ENCODE measurements at places on chromosomes 5 and 9.

- no peaks in the 10 kb centered on the region for H3K27me3 ChIP-seq
- no peaks in the 10 kb centered on the region for H3K4me1 ChIP-seq
- no peak for DNase-seq
- no peaks in the 10 kb centered on the region for H3K36me3 ChIP-seq
Observed at GRCh38 chr5:127085371-127085770, 12.1 kb upstream of the C5orf63 start.

DNA sequence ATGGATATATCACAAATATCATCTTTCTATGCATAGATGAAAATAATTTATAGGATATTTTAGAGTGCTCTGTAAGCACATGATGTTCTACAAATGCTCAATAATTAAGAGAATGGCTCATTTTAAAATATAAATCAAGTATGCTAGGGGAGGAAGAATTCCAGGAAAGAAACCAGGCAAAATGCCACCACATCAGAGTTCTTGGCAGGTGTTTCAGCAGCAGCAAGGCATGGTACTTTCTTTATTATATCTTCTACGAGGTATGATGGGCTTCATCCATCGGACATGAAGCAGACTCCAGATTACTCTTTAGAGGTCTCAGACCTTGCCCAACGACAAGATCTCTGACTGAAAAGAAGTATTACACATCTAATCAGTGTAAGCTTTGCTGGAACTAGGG is 316.3 kb upstream of the ARRDC3 start:
- DNase-seq, result no peak
- H3K4me1 ChIP-seq, result no peaks in the 10 kb centered on the region
- no peaks in the 10 kb centered on the region for H3K27me3 ChIP-seq

DNA sequence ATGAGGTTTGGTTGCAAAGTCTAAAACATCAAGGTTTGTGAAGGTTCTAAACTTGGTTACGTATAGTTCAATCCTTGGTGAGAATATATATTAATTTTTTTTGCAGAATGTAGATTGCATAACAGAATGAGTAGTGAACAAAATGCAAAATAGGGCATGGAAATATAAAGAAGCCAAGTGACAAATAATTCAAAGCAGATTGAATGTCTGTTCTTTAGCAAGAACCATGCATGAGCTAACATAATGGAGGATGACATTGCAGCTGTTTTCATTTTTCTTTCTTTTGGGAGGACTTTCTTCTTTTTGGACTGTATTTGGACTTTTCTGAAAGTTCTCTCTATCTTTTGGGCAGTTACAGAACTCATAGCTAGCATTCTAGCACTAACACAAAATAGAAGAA is 194.8 kb upstream of the MRPS30 start:
- H3K27ac ChIP-seq, result no peak overlapping the region
- H3K27me3 ChIP-seq, result no peaks in the 10 kb centered on the region
- H3K4me1 ChIP-seq, result no peaks in the 10 kb centered on the region
- no peak for DNase-seq
- no peaks in the 10 kb centered on the region for H3K36me3 ChIP-seq
- no peak overlapping the region for H3K4me3 ChIP-seq

DNA sequence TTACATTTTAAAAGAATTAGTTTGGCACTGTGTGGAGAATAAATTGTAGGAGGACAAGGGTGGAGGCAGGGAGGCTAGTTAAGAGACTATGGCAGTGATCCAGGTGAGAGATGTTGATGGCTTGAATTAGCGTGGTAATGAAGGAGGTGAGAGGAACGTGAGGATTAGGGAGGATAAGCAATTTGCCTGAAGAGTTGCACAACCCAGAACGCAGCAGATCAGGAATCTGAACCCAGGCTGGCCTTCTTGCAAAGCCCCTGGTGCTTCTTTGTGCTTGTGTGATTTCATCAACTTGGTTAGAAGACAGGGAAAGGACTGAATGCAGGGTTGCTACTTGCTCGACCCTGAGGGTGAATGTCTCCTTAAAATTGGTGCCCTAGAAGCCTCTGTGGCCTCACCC is 6.9 kb upstream of the SCAMP1 start:
- H3K4me3 ChIP-seq, result no peak overlapping the region
- no peaks in the 10 kb centered on the region for H3K27me3 ChIP-seq
